Type B pancreatic cell (in vitro differentiated cells): ENCODE measurements at places on chromosomes 7 and 10.

- DNase-seq: no peak
Observed at GRCh38 chr7:101517304-101517703, 111.8 kb downstream of the MYL10 start.

DNA sequence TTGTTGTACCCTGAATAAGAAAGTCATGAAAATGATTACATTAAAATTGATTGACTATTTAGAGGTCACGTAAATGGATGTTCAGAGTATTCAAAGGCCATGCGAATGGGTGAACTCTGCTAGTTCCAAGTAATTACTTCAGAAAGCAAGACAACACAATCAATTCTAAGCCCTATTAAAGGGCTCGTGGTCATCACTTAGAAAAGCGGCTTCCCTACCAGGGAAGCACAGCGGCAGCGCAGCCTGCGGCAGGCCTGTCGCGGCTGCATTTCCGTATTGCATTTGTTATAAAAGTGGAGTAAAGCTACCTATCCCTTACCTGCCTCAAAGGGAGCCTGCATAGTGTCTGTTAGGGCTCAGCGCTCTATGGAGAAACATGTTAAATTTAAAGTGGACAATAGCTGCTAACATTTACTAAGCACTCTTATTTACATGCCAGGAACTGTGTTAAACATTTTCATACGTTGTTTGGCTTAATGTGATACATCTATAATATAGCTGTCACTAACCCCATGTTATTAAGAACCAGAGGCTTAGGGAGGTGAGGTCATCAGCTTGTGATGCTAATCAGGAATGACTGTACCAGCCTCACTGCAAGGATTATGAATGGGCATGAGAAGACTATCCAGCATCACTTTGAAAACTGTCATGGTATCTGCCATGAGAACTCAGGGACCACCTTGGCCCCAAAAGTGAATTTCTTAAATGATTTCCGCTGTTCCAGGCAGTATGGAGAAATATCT is 187.5 kb downstream of the CELF2 start:
- DNase-seq: no peak

GRCh38 chr10:14653271-14654161 is 121.2 kb downstream of the FAM107B start:
- DNase-seq: no peak

GRCh38 chr10:131617113-131617858 is 283.5 kb upstream of the PPP2R2D start:
- no peak for DNase-seq

- DNase-seq: no peak
Observed at GRCh38 chr7:47725031-47725780, 143.3 kb upstream of the TNS3 start.

- no peak for DNase-seq
Observed at GRCh38 chr10:122993797-122994336, 13.7 kb downstream of the PSTK start.

DNA sequence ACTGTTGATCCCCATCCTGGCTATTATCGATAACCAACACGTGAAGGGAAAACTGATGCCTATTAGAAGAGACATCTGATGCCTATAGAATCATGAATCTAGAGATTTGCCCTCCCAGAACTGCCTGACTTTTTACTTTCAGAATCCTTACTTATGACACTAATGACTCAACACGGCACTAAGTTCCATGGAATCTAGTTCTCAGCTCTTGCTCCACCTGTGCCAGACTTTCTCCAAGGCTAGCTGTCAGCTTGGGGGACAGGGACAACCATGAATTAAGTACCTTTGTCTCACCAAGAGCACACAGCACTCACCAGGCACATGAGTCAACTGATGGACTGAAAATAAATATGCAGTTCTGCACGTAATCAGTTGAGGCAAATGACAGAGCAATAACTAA is 184.2 kb downstream of the FRMD4A start:
- no peak for DNase-seq

GRCh38 chr10:43407148-43407575 is 1.8 kb downstream of the HNRNPF start:
- peak; percentile 80 for DNase-seq

GRCh38 chr10:70495691-70496261 is 17.2 kb downstream of the PALD1 start:
- DNase-seq: no peak

DNA sequence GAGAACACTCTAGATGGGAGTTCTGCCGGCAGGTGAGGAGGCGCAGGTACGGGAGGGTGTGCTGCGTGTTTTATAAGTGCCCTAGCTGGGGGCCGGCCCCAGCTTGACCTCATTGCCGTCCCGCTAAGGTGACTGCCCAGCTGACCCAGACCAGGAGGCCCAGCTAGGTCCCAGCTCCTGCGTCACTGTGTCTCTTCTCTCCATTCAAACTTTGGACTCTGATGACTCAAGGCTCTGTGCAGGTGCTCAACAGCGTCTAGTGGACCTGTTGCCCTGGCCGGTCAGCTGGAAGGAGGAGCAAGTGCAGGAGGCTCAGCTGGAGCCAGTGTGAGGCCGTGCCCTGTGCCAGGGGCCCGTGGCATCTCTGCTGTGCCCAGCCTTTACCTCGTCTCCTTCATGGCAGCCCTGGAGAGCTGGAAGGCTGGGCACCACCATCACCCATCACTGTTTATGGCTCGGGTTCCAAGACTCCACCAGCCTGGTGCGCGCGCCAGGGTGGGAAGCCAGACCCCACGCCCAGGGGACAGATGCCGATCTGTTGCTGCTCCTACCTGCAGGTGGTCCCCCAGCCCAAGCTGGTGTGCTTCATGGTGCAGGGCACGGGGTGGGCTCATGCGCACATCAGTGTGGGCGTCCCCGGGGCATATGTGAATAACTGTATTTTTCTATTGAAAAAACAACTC is 14.6 kb downstream of the LHPP start:
- DNase-seq: no peak

DNA sequence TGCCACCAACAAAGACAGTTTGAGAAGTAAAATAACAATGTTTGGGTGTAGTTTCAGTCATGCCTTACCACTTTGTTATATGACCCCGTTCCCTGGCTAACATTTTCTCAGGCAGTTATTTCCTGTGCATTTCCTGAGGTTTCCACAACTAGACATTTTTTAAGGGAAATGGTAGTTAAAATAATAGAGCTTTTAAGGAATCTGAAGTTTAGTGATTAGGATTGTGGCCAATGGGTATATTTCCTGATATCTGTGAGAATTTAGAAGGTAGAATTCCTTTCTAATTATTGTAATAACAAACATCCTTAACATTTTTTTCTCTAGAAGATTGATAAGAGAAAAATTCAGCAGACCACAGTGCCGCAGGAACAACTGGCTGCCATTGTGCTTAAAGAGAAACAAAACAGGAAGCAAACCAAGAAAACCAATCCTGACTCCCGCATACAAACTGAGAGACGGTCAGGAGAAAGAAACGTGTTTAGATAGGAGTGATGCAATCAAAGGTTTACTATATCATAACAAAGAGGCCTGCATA is 193.6 kb downstream of the MBL2 start:
- no peak for DNase-seq

- no peak for DNase-seq
Observed at GRCh38 chr10:33422471-33423153, 88.1 kb upstream of the NRP1 start.

DNA sequence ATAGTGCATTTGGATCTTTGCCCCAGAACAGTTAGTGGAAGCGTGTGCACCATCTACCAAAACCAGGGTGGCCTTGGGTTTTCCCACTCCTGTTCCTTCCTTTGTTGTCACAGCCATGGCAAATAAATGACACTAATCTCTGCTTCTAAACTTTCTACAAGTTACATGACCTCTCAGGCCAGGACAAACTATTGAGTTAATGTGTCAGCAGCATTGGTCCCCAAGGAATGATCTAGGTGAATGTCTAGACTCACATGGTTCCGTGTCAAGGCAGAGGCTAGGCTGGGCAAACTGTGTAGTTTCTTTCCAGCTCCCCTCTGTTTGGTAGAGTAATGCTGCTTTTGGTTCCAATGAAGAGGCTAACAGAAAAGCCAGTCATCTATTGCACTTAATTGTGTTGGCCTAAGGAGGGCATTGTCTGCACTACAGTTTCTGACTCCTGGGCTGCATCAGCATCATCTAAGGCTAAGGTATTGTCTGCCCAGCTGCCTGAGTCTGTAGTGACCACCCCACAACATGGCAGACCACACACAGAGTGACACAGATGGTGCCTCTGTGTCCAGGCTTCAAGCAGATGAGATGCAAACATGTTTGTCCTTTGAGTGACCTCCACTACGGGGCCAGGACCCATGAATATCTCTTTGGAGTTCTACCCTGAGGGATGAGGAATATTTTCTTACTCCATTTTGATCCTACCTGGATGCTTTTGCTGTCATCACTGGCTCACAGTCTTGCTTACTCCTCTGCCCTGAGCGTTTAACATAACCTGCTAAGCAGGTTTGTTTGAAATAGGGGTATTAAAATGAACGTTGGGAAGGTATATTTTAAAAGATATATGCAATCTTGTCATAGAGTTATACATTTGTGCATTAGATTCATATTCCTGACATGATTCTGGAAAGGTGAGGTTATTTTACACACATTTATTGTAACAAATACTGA is 1.7 kb downstream of the CYP3A4 start:
- DNase-seq: no peak

DNA sequence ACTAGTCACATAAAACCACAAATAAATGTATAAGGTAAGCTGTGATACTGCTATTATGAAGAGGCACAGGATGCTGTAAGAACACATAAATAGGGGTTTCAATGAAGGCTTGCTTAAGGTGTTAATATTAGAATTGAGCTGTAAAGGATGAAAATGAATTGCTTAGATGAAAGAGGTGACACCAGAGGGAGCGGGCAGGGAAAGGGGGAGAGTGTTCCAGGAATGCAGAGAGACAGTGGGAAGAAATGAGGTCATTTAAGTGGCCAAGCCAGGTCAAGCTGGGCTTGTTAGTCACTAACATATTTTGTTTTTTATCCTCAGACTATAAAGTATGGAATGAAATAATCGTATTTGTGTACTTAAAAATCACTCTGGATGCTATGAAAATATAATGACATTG is 193.5 kb downstream of the NRG3 start:
- no peak for DNase-seq
